ENCODE measurements at places on chromosomes 3 and 15. TPM values are rescaled to one million over a fixed set of nuclear protein-coding genes. Genes with fewer than 3 reads are reported as not detected.

DNA sequence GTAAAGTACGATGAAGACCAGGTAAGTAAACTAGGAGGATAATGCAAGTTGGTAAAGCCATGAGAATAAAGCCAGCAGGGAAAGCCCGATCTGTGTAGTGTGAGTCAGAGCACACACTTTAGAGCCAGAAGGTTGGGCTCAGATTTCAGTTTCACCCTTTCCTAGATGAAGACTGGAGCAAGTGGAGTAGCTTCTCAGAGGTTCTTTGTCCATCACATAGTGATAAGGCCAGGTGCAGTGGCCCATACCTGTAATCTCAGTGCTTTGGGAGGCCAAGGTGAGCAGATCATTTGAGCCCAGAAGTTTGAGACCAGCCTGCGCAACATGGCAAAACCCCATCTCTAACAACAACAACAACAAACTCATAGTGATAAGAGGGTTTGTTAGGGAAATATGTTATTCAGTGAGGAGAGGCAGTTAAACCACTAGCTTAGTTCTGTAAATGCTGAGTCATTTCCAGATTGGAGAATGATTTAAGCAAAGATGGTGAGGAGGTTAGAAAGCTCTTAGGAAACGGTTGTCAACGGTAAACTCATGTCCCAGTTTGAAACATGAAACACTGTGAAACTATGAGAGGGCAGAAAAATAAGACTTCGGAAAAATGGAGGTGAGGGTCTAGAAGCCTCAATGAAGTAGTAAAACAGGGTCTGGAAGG is 39.0 kb downstream of the IL12A start:
- peak; percentile 52 for ATAC-seq

GRCh38 chr3:178003756-178004155 is 532.5 kb upstream of the KCNMB2 start:
- no peak for ATAC-seq

The COL8A1 gene
- 2.2 TPM for total RNA-seq

The CPLX3 gene
- total RNA-seq = not detected

GRCh38 chr3:31766669-31767068 is 214.4 kb downstream of the OSBPL10 start:
- ATAC-seq = no peak

GRCh38 chr3:46214751-46215352 is 6.7 kb upstream of the CCR1 start:
- no peak for ATAC-seq

GRCh38 chr3:170638988-170639387 is 53.1 kb upstream of the SLC7A14 start:
- ATAC-seq = no peak
